Right renal pelvis (tissue), 4 donors: ENCODE measurements at places on chromosomes 1 and 21. TPM values are rescaled to one million over a fixed set of nuclear protein-coding genes. Genes with fewer than 3 reads are reported as not detected.

DNA sequence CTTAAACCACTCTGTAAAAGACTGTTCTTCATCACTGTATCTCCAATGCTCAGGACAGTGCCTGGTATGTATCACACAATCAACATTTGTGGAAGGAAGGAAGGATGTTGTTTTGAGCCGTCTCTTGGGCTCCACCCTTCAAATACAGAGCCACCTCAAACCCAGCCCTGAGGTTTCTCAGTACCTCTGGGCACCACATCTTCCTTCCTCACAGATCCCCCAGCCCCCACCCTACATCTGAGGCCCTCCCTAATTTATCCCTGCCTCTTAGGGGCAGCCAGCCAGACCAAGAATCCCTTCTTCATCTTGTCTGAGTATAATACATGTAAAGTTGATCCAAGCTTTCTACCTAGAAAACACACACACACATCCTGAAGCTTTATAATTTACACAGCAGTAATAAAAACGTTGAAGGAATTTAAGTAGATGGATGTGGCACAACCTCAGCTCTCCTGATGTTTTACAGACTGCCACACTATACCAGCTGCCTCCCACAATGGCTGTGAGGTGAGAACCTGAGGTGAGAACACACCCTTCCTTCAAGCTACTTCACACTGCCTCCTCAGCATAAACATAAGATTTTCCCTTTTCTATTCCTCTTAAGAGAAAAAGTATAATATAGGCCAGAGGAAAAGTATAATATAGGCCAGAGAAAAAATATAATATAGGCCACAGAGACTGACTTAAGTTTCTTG, 48.5 kb downstream of the CDC7 start:
- no peak for DNase-seq

Gene CYP4B1
- 1.7 TPM for polyA plus RNA-seq

GRCh38 chr1:108704496-108704895, 8.2 kb upstream of the FNDC7 start:
- DNase-seq: no peak

- no peak for DNase-seq
Measured at GRCh38 chr1:245877976-245878375, 629.1 kb downstream of the SMYD3 start.

DNA sequence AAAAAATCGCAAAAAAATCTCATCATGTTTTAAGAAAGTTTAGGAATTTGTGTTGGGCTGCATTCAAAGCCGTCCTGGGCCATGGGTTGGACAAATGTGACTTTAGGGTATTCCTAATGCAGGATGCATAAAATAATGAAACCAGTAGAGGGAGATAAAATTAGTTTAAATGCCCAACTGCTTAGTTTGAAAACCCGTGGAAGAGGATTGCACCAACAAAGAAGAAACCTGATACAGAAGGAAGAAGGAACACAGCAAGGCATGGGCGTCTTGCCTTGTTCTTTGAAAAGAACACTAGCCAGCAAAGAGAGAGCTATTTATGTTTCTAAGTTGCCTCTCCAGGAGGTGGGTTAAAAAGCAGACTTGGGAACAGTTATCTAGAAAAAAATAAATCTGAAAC, 37.9 kb downstream of the WDR3 start:
- no peak for DNase-seq

GRCh38 chr1:43769350-43769908, 62.1 kb downstream of the ST3GAL3 start:
- no peak for DNase-seq

GRCh38 chr1:213499444-213499843, 448.4 kb downstream of the RPS6KC1 start:
- no peak for DNase-seq

- no peak for DNase-seq
Measured at GRCh38 chr1:26582836-26583460, 53.4 kb downstream of the RPS6KA1 start.

- DNase-seq: no peak
Measured at GRCh38 chr1:53971718-53972117, 25.6 kb downstream of the LRRC42 start.

DNA sequence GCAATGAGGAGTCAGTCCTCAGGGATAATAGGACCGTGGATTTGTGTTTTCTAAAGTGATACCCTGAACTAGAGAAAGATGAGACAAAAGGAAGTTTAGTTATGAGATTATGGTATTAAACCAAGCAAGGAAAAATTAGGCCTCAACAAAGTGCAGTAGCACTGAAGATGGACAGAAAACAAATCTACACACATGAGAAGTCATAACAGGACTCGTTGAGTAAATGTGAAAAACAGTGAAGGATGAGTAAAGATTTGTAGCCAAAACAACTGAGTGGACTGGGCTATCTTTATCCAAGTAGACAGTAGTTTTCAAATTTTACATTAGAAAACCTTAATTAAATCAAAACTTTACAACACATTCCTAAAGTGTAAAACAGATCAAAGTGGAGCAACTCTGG, 15.0 kb downstream of the EPRS1 start:
- no peak for DNase-seq

GRCh38 chr1:91608876-91609275, 108.2 kb downstream of the CDC7 start:
- no peak for DNase-seq

Gene CELA3B
- polyA plus RNA-seq: not detected

Gene PEF1
- 83.0 TPM for polyA plus RNA-seq

GRCh38 chr1:246001837-246002230, 505.2 kb downstream of the SMYD3 start:
- DNase-seq: no peak

GRCh38 chr1:113215015-113215414, 142.0 kb downstream of the LRIG2 start:
- no peak for DNase-seq

- no peak for DNase-seq
Measured at GRCh38 chr21:15405214-15405613, 324.6 kb upstream of the USP25 start.

DNA sequence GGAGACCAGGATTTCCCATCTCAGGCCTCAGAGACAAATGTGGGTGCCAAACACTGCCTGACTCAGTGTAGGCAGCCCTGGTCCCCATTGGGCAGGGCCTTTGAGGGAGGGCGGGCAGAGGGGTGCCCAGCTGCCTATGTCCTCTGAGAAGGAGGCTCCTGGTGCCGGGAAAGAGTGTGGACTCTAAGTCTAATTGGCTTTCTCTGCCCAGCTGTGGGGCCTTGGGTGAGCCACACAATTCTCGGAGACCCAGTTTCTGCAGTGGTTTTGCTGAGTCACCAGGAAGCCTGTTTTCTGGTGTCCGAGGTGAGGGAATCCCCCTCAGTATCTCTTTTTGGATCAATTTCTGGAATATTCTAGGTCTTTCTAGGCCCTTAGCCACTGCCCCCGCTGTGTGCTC, 35.3 kb upstream of the ACTL8 start:
- DNase-seq: no peak

Gene TMCC2
- polyA plus RNA-seq: 6.3 TPM

Gene RIMKLA
- 0.64 TPM for polyA plus RNA-seq

Gene KIAA1614
- 8.1 TPM for polyA plus RNA-seq

DNA sequence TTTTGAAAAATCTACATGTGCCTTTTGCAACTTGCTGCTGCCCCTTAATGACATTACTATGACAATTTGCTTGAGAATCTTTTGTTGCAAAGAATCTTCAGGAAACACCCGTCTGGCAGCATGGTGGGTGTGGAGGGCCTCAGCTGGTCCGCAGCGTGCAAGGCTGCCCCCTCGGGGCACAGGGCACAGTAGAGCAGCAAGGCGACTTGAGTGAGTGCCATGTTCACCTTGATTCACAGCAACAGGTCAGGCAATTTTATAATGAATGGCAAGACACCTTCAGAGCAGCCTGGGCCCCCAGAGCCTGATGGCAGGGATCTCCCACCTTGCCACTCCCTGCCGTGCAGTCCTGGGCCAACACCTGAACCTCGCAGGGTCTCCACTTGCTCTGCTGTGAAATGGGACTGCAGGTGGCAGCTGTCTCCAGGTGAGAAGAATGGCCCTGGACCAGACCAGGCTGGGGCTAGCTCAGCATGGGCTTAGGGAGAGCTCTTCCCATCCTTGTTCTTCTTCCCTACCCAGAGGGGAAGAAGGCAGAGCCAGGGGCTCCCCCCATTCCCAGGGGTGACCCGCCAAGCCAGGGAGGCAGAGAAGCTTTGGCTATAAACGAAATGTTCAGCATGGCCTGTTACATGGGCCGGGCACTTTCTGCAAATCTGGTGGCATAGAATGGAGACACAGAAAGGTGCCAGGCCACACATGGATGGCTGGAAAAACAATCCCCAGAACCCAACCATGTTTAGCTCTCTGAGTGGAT, 34.5 kb upstream of the ACTRT2 start:
- DNase-seq: no peak

DNA sequence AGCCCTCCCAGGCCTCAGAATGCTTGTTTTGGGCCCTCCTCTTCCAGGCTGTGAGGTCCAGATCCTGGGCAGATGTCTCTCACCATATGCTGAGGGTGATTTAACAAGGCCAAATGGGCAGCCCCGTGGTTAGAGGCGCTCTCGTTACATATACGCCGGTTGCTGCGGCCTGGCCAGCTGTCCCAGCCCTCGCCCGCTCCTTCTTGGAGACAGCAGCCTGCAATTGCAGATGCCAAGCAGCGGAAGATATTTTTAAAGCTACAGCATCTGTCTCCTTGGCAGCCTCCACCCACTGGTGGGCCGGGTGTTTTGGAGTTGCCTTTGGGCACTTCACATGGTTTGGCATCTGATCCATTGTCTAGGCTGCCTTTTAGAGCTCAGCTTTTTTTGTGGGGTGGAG, 178.8 kb upstream of the NFIA start:
- no peak for DNase-seq

DNA sequence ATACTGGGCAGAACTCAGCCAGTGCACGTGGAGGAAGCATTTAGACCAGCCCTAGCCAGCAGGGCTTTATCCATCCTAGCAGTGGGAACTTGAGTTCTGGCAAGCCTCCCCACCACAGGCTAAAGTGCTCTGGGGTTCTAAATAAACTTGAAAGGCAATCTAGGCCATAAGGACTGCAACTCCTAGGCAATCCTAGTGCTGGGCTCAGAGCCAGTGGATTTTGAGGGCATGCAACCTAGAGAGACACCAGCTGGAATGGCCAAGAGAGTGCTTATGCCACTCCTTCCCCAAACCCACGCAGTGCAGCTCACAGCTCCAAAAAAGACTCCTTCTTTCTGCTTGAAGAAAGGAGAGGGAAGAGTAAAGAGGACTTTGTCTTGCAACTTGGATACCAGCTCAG, 70.5 kb upstream of the APOBEC4 start:
- no peak for DNase-seq

DNA sequence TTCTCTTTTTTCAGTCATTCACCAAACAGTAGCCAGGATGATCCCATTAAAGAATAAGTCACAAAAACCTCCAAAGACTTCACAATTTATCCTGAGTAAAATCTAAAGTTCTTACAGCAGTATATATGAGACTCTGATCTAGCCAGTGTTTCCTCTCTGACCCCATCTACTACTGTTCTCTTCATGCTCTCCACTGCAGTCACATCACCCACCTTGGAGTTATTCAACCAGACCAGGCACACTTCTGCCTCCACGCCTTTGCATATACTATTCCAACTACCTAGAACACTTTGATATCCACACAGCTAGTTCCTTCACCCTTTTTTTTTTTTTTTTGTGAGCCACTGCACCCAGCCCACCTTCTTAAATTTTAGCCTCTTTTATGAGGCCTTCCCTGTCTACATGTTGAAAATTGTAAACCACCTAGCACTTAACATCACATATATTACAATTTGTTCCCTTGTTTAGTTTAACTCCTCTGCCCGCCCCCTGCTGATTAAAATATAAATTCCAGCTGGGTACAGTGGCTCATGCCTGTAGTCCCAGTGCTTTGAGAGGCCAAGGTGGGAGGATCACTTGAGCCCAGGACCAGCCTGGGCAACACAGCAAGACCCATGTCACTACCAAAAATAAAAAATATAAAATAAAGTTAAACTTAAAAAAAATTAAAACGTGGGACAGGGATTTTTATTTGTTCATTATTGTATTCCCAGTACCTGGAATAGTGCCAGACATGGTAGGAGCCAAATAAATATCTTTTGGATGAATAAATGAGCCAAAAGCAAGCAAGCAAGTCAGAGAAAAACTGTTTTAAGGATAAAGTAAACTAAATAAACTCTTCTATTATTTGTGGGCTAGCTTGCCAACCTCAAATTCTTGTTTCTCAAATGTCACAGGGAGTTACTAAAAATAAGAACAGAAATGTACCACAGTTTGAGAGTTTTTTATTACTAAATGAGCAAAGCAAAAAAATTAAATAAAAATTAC, 35.2 kb upstream of the MUTYH start:
- DNase-seq: no peak

- no peak for DNase-seq
Measured at GRCh38 chr1:226862890-226863289, 7.5 kb upstream of the PSEN2 start.

DNA sequence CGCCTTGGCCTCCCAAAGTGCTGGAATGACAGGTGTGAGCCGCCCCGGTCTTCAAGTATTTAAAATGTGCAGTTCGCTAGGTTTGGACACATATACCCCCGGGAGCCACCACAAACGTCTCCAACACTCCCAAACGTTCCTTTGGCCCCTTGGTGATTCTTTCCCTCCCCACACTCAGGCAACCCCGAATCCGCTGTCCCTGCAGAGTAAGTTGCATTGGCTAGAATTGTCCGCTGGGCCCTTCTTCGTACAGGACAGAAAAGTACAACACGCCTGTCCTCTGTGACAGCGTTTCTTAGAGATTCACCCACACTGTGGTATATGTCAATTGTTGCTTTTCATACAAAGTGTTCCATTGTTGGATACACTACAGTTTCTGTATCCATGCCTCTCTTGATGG, 3.2 kb upstream of the PERM1 start:
- no peak for DNase-seq

DNA sequence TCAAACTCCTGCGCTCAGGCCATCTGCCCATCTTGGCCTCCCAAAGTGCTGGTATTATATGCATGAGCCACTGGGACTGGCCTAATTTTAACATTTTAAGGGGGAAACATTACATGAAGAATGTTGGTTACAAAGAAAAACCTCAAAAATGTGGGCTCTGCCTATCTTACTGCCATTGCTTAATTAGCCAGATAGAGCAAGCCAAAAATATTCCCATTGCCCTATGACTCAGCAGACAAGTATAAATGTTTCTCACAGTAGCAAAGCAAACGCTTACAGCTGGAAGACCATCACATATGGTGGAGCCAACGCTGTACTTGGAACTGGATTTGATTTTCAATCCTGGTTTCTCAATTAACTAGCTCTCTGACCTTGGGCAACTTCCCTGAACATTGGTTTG, 502.0 kb downstream of the SMYD3 start:
- DNase-seq: no peak

Gene GPR61
- 0.91 TPM for polyA plus RNA-seq

DNA sequence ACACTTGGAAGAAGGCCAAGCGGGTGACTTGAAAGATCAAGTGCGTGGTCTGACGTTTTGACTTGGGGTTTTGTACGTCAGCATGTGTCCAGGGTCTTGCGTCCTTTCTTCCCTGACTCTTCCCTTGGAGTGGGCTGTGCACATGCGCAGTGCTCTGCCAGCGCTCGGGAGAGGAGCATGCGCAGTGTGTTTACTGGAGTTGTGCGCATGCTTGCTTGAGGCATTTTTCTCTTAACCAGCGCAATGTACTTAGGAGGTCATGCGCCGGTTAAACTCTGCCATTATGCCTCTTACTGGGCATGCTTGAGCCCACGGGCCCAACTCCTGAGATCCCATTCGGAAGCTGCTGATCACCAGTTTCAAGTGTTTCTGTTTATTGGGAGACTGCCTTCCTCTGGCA, 242.5 kb upstream of the AJAP1 start:
- no peak for DNase-seq

- DNase-seq: no peak
Measured at GRCh38 chr1:204406621-204407020, 5.0 kb downstream of the PPP1R15B start.
